Non-pigmented ciliary epithelial cell (primary cell): ENCODE measurements at places on chromosomes 2 and 18.

DNA sequence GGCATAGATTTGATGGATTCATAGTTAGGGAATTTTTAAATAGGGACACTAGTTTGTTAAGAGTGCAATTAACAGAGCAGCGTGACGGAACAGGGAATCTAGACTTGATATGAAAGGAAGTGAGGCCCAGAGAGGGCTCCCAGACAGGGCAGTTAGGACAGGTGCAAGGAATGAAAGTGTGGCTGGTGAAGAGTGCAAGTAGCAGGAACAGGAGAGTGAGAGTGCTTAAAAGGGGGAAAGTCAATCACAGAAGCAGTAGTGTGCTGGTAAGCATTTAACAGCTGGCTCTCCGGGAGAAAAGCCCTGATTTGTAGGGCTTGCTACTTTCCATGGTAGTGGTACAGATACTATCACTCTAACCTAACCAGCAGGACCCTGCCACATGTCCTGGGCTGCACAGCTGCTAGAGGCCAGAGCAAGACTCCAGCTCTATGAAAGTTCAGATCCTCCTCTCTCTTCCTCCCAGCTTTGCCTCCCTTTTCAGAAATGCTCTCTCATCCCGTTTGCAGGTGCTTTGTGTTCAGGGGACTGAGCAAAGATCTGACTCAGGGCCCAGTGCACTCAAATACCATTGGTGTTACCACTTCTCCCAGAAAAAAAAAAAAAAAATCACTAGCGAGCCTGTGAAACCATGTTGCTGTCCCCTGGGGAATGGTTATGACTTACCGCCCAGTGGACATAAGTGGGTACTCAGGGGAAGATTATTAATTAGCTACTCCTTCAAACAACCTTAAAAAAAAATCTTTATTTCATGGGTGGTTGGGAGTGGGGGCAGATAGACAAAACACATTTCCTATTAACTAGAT is 18.1 kb upstream of the GCFC2 start:
- no peak for DNase-seq

GRCh38 chr2:3725458-3726250 is 22.3 kb downstream of the DCDC2C start:
- DNase-seq: no peak

DNA sequence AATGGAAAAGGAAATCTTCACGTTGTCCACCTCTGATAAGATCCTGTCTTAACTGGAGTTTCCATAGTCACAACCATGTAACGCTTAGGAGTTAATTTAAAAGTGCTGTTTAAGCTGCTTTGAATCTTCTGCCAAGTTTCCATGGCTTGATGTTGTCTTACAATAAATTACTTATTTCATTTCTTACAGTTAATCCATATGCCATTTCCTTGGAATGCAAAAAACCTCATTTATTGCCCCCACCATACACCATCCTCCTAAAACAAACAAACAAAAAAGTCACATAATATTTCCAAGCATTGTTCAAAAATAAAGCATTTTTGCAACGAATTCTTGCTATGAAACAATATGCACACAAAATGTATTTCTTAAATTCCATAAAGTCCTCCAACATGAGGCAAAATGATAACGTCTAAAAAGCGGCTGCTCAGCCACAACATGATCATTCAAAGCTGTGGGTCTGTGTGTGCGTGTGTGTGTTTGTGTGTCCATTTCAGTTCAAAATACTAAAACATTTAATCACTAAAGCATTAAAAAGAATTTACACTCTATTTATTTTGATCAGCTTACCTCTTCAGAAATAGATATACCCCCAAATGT is 46.8 kb upstream of the PXDN start:
- DNase-seq: no peak

- no peak for DNase-seq
Observed at GRCh38 chr2:10101491-10101890, 21.0 kb upstream of the RRM2 start.

DNA sequence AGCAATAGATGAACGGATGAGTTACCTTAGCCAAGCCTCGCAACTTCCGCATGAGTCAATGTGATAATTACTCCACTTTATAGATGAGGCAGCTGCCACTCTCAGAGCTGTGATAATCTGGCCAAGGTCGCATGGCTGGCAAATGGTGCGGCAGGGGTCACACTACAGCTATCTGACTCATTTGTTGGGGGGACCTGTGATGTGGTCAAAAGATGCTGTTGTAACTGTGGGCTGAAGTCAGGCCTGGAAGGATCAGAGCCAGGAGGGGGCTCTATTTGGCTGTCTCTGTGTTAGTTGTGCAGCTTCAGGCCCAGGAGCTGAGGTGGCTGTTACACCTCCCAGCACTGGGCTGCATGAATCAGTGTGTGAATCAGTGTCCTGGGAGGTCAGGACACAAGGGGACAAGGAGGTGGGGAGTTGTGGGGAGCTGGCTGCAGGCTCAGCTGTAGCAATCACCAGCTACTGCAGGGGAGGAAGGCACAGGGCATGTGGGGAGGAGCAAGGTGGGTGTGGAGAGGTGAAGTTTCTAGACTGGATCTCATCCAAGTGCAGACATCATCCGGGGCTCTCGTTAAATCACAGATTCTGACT is 33.1 kb downstream of the NGEF start:
- peak; percentile 18 for DNase-seq

- no peak for DNase-seq
Observed at GRCh38 chr18:63994783-63995399, 25.0 kb downstream of the SERPINB8 start.

DNA sequence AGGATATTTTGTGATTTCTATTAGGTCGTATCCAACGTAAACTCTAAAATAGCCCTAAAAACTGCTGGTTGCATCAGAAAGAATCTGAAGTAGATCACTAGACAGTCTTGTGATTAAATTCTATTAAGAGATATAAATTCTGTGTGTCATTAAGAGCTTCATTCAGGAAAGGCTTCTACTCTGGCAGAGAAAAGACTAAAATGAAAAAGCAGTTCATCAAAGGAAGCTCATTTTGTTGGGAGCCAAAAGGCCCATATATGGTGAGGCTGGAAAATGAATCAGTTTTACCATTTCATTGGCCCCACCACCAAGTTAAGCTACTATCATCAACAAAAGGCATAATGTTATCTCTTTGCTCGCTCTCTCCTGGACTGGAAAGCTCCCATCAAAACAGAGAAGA is 261.1 kb downstream of the SATB2 start:
- no peak for DNase-seq

DNA sequence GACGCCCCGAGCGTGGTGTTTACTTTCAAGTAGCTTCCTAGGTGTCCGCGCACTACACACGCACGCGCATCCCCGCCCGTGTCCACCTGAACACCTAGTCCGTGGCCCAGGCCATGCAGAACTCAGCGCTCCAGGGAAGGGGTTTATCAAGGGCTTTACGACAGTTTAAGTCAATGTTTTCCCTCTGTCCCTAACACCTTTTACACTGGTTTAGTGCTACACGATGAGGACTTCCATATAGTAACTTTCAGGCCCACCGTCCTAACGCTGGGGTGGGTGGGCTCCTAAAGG is 1.4 kb upstream of the BCL2 start:
- no peak for DNase-seq

DNA sequence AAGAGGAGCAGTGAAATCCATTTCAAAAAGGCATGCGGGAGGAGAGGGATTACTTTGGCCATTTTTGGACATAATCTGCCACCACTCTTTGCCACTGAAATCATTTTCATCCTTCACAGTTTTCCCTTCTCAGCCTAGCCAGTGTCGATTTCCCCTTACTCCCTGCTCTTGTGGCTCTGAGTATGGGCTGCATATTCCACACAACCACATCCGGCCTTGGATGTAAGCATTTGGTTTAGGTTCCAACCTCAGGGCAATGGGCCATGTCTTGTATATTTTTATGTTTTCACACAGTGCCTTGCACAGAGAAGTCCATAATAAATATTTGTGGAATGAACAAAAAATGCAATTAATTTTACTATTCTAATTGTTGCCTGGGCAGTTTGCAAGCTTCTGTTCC is 7.7 kb upstream of the SERPINE2 start:
- DNase-seq: no peak

DNA sequence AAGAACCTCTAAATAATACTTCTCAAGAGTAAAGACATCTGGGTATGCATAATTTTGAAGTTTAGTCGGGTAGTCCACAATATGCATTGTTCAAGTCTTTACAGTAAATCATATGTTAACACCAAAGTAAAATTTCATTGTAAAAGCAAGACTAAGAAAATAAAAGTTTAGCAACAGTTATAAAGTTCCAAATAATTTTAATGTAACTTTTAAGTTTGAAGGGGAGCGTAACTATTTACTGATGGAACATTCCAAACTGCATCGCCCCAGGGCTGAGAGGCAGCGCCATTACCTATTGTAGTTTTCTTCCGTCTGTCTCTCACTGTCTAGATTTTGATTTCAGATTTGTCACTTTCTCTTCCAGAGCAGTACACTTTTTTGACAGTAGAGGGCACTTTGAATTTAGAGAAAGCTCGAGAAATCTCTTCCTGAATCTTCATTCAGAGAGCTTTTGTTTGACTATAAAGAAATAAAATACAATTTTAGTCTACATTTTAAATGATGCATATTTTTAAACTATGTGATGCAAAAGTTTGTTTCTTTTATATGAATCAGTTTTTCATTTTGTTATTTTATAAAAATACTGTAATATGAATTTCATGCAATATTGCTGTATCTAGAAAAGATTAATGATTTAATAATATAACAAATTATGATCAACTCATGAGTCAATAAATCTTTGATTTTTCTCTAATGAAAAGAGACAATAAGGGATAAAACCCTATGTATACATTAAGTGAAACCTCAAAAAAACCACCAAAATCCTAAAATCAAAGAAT is 389.8 kb downstream of the FIGN start:
- no peak for DNase-seq

GRCh38 chr2:119376810-119377209 is 10.0 kb downstream of the DBI start:
- DNase-seq: no peak

- DNase-seq: no peak
Observed at GRCh38 chr2:206556357-206556949, 85.8 kb upstream of the FAM237A start.

GRCh38 chr2:147382322-147382948 is 462.4 kb upstream of the ACVR2A start:
- no peak for DNase-seq

GRCh38 chr2:197677483-197677882 is 2.1 kb upstream of the RFTN2 start:
- DNase-seq: no peak

GRCh38 chr2:176781570-176782217 is 430.9 kb upstream of the HNRNPA3 start:
- DNase-seq: no peak

- DNase-seq: no peak
Observed at GRCh38 chr2:232103140-232103737, 141.7 kb downstream of the DIS3L2 start.
